Lung (tissue), 17 donors: ENCODE measurements at places on chromosomes 7 and 10. TPM values are rescaled to one million over a fixed set of nuclear protein-coding genes. Genes with fewer than 3 reads are reported as not detected.

DNA sequence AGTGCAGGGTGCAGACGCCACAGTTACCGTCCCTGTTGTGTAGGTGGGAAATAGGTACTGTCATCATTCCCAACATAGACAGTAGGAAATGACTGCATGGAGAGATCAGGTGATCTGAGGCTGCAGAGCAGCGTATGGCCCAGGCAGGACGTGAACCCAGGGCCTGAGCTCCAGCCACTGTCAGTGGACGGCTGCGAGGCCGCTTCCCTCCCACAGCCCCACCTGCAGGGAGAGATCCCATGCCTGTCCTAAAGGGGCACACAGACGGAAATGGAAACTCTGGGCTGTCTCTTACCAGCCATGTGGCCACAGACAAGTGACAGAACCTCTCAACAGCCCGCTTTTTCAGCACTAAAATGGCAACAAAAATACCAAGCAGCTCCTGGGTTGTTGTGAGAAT is 44.5 kb upstream of the MNX1 start:
- DNase-seq: no peak

The TMEM229A gene
- total RNA-seq: not detected

GRCh38 chr7:131329176-131329570 is 1.5 kb downstream of the MKLN1 start:
- peak; percentile 38 for DNase-seq

DNA sequence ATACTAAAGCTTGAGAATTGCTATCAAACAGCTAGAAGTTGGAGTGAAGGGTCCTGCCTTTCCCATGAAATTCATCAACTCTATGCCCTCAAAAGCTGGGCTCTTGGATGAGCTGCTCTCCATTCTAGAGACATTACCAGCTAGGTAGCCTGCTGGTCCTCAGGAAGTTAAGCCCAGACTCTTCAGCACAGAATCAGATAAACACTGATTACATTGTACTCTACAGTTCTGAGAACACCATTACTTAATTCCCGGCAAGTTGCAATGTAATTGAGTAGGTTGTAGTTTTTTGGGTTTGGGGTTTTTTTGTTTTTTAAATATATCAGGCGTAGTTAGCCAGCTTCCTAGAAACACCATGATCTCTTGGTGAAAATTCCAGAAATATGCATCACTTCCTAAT is 84.1 kb upstream of the PIK3CG start:
- no peak for DNase-seq
